Femur (tissue), 1 donor: ENCODE measurements at places on chromosomes 7 and 10.
A peak's percentile ranks its signal among the peaks of the same experiment; 100 is the strongest.

- no peak for DNase-seq
These were observed 80.2 kb downstream of the RAB18 start for GRCh38 chr10:27584302-27584701.

GRCh38 chr7:74042746-74043522, 15.0 kb downstream of the ELN start:
- no peak for DNase-seq

- DNase-seq, result peak; percentile 39
These were observed 449.1 kb upstream of the ANKRD30A start for GRCh38 chr10:36676321-36676720.

DNA sequence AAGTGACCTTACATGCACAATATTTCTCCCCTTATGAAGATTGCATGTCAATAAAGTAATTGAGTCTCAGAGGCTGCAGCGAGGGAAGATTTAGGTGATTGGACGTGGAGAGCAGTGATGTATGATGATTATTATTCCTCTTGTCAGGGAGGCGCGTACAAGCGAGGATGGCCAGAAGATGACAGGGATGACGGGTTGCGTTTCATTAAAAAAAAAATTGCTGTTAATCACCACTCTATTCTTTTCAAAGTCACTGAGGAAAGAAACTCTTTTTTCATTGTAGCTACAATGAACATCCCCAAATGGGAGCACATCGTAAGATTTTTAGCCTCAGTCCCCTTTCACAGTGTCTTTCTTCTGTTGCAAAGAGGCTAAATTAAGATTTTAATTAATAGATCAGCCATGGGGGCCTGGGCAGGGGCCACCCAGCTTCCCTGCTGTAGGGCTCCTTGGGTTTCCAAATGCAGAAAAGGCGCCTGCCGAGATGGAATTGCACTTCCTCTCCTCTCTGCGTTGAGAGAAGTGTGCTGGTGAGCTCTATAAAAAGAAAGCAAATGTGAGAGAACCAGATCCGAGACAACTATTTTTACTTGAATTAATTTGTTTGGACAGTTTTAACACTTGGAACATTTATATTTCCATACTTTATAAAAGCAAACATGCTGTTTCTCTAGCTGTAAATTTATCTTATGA, 998.1 kb downstream of the LRMDA start:
- no peak for DNase-seq

DNA sequence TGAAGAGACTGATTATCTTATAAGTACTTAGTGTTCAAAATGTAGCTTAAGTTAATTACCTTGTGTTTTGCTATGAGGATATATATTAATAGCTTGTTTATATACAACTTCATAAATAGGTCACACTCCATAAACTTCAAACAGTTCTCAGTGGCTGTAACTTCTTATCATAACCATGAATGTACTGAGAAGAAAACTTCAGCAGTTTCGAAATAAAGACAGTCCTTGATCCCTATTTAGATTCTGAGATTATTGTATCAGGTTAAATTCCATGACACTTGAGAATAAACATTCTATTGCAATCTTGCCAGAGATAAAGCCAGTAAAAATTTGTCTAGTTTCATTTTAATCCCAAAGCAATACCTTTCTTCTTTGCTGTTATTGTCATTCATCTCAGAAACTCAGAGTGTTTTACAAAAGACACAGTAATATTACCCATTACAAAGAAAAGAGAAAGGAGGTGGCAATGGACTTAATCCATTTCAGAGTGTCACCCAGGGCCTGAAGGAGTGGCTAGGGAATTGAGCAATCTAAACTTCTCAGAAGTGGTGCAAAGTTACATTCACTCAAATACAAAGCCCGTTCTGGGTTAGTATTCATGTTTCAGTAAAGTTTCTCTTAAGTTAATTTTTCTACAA, 403.6 kb downstream of the SEMA3D start:
- no peak for DNase-seq

GRCh38 chr10:117322260-117322659, 53.0 kb downstream of the PDZD8 start:
- DNase-seq, result no peak

DNA sequence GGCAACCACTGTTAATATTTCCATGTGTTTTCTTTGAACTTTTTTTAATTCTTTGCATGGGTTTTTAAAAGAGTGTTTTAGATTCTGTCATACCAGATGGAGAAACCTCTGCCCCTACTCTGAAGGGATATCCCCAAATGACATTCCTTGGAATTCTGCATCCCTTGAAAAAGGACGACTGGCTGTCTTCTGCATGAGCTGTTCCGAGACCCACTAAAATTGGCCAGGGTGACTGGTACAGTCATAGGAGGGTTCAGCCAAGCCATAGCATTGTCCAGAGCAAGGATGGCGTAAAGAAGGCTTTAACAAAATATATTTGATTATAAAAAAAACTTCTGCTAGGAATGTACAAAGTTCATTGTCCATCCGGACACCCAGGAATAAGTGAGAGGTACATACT, 952.9 kb downstream of the NRG3 start:
- no peak for DNase-seq

DNA sequence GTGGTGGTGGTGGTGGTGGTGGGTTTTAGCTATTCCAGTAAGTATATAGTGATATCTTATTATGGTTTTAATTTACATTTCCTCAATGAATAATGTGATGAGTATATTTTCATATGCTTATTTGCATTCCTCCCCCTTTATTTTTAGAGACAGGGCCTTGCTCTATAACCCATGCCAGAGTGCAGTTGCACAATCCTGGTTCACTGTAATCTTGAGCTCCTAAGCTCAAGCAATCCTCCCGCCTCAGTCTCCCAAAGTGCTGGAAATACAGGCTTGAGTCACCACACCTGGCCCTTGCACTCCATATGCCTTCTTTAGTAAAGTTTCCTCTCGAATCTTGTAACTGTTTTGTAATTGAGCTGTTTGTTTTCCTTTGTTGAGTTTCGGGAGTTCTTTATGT, 577.7 kb upstream of the AUTS2 start:
- DNase-seq, result no peak

GRCh38 chr7:32289651-32290414, 200.3 kb downstream of the LSM5 start:
- DNase-seq, result peak; percentile 72

DNA sequence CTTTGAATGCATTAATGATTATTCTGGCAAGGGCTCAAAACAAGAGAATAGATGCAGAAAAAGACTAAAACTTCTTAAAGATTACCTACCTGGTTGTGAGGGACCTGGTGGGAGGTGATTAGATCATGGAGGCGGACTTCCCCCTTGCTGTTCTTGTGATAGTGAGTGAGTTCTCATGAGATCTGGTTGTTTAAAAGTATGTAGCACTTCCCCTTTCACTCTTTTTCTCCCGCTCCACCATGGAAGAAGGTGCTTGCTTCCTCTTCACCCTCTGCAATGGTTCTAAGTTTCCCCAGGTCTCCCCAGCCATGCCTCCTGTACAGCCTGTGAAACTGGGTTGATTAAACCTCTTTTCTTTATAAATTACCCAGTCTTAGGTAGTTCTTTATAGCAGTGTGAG, 226.6 kb downstream of the ARHGAP12 start:
- DNase-seq, result no peak

DNA sequence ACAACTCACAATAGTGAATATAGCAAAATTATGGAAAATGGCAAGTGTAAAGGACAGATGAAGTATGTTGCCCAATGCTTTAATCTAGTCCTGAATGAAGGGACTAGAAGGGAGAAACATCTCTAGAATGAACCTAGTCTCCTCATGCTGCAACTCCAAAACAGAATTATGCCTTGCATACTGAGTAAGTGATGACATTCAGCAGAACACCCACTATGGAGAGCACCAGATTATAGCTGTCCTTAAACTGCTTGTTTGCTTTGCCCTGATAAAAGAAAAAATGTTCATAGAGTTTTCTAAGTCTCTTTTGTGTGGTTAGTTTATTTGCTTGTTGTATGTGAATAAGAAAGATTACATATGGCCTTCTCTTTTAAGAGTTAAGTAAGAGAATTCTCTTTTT, 7.8 kb upstream of the HGF start:
- DNase-seq, result no peak

DNA sequence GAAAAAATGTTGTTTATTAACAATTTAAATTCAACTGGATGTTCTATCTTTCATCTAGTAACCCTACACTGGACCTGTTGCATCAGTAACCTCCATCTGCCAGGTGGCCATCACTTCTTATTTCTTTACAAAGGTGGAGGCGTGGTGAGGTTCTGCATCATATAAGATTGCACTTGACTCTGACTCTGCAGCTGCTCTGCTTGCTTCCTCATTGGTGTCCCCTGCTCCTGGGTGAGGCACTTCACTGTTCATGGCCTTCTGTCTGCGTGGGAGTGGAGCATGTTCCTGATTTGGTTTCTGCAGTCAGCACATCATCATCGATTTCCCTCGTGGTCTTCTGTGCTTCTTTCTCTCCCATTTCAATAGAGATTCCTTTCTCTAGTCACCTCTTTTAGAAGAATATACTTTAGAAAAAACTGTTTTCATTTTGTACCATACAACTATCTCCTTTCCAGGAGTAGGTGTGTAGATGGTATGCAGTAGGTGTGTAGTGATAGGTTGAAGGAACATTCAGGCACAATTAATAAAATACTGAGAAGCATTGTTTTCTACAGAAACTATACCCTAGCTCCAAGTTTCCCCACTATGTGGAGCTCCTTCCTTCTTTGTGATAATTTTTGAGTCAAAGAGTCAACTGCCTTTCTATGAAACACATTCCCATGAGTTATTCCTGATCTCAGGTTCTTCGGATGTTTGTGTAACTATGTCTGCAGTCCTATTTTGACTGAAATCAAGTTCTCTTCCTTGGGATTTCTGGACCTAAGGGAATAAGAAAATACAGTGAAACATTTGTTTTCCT, 231.7 kb upstream of the CNTNAP2 start:
- DNase-seq, result no peak

- no peak for DNase-seq
These were observed 41.5 kb downstream of the LGI1 start for GRCh38 chr10:93799155-93799708.

GRCh38 chr10:117721873-117722272, 179.3 kb downstream of the EMX2 start:
- no peak for DNase-seq

GRCh38 chr7:90917539-90917938, 321.4 kb downstream of the CDK14 start:
- no peak for DNase-seq

DNA sequence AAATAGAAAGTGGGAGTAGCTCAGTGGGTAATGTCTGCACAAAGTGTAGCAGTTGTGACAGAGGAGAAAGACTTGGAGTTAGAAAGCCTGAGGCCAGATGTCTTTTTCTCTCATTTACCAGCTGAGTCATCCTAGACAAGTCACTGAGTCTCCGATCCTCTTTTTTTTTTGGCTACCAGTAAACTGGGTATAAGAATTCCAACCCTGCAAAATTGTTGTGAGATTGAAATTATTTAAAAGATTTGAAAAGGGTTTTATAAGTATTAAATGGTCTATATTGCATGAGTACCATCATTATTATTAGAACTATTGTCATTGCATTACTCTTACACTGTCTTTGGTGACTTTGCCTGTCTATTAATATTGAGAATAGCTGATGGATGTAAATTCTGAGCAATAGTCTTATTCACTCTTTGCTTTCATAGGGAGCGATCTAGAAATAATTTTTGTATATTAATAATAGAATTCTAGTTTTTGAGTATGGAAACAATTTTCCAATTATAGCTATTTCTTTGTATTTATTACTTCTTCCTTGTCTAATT, 74.0 kb downstream of the ARID5B start:
- DNase-seq, result no peak

GRCh38 chr10:13567030-13567429, 19.7 kb upstream of the PRPF18 start:
- DNase-seq, result no peak

DNA sequence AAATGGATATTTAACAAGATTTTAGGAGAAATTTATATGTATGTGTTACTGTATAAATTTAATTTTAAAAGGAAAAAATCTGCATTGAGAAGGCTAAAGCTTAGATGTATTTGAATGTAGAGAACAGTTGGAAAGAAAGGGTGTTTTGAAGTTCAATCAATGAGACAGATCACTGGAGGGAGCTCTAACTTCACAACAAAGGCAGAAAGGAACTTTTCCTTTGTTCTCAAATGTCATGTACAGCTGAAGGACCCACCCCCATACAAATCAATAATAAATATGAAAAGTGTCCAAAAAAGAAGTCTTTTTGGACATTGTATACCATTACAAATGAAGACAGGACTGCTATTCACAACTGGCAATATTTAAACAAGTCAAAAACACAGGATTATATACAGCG, 403.4 kb downstream of the DNAJB9 start:
- no peak for DNase-seq

GRCh38 chr10:78550716-78551115, 517.1 kb downstream of the RPS24 start:
- DNase-seq, result no peak

- peak; percentile 54 for DNase-seq
These were observed 17.0 kb downstream of the FAM131B start for GRCh38 chr7:143345428-143345900.

DNA sequence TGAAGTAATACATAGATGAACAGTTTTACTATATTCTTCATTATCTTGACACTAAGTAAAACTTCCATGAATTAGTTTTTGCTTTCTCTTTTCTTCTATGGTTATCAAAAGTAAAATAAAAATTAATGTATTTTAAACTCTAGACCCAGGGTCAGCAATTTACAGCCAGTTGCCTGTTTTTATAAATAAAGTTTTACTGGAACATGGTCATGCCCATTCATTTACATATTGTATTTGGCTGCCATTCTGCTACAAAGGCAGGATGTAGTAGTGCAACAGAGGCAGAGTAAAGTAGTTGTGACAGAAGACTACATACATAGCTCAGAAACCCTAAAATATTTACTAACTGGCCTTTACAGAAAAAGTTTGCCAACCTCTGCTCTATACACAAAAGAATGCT, 98.8 kb downstream of the CNOT4 start:
- DNase-seq, result no peak

GRCh38 chr10:17178006-17178405, 23.5 kb downstream of the TRDMT1 start:
- DNase-seq, result no peak

GRCh38 chr7:128206017-128206746, 34.9 kb upstream of the LEP start:
- peak; percentile 4 for DNase-seq

GRCh38 chr7:131552053-131552452, 4.4 kb downstream of the PODXL start:
- no peak for DNase-seq

- DNase-seq, result no peak
These were observed 2.4 kb downstream of the KLLN start for GRCh38 chr10:87860816-87861403.

GRCh38 chr7:51817694-51818225, 501.2 kb upstream of the COBL start:
- peak; percentile 16 for DNase-seq

- DNase-seq, result no peak
These were observed 20.8 kb upstream of the RELN start for GRCh38 chr7:104010052-104010909.

- DNase-seq, result no peak
These were observed 11.4 kb upstream of the TMEM26 start for GRCh38 chr10:61464461-61465170.
